ENCODE measurements at places on chromosomes 5 and 9. TPM values are rescaled to one million over a fixed set of nuclear protein-coding genes. Genes with fewer than 3 reads are reported as not detected.

GRCh38 chr5:158812408-158812807, 287.3 kb downstream of the EBF1 start:
- DNase-seq: no peak

DNA sequence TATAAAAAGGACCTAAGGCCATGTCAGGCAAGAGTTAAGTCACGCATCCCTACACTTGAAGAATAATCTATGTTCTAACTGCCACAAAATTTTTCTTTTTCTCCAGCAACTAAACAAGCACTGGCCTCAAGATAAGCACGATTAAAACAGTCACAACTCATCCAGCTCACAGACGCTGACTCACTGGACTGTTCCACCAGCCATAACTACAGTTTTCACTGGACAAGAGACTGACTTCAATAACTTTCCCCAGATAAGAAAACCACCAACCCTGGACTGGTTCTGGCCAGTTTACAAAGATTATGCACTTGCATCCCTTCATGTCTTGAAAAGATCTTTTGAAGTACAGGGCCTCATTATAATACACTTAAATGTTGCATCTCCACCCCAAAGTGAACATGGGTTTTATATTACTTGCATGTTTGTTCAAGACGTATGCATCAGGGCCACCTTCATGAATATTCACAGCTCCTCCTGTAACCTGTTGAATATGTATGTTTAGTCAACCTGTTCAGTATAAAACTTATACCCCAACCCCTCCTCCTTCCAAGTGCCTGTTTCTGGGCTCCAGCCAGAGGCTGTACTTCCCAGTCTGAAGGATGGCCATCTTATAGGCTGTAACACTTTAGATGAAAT, 129.3 kb upstream of the EPB41L4A start:
- peak; percentile 90 for DNase-seq

DNA sequence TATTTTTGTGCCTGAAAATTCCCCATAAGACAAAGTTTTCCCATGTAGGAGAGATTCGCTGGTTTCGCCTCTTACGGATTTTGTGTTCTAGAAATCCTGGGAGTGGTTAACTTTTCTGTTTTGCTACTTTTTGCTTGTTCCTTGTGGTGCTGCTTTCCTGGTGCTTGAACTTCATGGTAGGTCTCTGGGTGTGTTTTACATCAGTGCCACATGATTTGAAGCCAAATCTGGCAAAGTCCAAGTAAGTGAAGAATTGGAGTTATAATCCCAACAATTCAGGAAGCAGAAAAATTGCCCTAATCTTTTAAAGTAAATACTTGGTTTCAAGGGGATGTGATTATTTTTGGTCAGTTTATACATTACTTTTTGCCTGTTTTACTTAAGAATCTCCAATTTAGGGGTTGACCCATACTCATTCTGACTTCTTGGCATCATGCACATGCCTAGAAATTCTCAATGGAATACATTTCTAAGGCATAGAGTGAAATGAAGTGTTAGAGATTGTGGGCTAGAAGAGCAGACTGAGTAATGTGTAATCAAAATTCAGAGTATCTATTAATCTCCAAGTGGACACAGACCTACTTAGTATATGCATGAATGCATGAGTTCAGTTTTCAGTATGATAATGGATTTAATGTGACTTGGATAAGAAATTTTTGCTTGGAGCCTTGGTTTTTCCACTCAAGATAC, 189.7 kb downstream of the CSNK1G3 start:
- no peak for DNase-seq

DNA sequence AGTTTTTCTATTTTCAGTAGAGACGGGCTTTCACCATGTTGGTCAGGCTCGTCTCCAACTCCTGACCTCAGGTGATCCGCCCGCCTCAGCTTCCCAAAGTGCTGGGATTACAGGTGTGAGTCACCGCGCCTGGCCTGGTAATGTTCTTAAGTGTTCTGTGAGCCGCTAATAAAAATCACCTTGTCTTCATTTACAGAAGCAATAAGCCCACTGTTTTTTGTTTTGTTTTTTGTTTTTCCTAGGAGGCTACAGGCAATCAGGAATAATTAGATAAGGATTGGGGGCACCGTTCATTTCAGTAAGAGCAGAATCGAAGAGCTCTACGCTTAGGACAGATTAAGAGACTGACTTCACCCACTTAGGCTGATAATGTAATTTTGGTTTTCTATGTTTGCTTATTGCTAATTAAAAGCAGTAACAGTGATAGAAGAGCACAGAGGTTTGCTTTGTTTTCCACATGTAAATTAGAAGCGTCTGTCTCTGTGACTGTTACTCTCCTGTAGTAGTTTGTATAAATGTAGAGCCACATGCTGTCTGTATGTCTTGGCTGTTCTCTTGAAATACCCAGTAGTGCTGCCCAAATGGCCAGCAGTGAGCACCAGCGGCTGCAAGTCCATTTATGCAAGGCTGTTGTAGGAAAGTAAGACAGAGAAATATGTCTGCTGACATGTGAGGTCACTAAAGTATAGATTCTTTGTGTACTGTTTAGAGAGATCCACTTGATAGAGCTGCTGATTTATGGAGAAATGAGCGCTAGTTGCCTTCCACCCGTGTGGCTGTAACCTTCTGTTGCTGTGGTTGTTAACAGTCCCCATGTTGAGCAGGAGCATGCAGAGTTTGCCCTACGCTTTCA, 30.5 kb downstream of the TRIO start:
- DNase-seq: no peak

GARIN3 gene
- not detected for total RNA-seq

- no peak for DNase-seq
These were observed 195.7 kb downstream of the CDK5RAP2 start for GRCh38 chr9:120383999-120384924.

GRCh38 chr5:1172007-1172581, 29.3 kb upstream of the SLC6A19 start:
- DNase-seq: no peak

IRX2 gene
- total RNA-seq: not detected

GRCh38 chr9:98375138-98375726, 119.8 kb upstream of the TBC1D2 start:
- DNase-seq: peak; percentile 44

DNA sequence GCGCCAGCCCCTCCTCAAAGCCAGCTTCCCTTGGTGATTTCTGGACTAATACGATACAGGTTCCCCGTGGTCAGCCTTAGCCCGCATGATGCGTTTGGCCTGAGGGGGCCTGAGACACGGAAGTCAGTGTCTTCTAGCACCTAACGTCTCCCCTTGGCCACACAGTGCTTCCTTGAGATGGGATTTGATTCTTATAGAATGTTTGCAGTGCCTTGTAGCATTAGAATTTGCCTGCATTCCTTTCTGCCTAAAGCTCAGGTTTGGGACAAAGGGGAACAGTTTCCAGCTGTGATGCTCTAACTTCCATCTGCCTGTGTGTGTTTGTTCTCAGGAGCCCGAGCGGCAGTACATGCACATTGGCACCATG, 34.4 kb downstream of the CFAP90 start:
- no peak for DNase-seq

ORM1 gene
- not detected for total RNA-seq

- DNase-seq: no peak
These were observed 106.4 kb downstream of the ZSWIM6 start for GRCh38 chr5:61438298-61438970.

DNA sequence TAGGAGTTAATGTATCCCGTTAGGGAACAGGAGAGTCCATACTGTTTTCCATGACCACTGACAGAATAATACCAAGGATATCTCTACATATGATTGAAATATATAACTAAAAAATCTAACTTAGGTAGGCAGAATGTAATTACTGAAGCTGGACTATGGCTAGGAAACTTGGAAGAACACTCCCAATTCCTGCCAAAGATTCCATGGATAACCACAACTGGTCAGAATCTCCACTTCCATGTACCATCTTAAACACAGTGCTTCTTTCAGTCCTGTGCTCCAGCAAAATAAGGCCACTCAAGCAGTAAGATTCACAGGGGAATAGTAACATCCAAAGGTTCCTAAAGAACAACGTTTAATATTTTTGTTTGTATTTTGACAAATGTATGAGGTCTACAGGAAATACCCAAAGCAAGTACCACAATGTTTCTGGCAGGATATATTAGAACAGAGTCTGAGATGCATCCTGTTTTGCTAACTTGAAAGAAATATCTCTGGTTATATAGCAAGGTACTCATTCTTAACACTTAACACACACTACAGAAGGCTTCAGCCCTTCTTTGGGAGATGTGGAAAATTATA, 295.0 kb downstream of the ADAMTS6 start:
- DNase-seq: no peak

- DNase-seq: peak; percentile 14
These were observed 721 bp downstream of the GIN1 start for GRCh38 chr5:103119070-103119764.

TLX3 gene
- total RNA-seq: not detected

GRCh38 chr9:104556830-104557634, 11.9 kb upstream of the OR13C8 start:
- DNase-seq: no peak

DNA sequence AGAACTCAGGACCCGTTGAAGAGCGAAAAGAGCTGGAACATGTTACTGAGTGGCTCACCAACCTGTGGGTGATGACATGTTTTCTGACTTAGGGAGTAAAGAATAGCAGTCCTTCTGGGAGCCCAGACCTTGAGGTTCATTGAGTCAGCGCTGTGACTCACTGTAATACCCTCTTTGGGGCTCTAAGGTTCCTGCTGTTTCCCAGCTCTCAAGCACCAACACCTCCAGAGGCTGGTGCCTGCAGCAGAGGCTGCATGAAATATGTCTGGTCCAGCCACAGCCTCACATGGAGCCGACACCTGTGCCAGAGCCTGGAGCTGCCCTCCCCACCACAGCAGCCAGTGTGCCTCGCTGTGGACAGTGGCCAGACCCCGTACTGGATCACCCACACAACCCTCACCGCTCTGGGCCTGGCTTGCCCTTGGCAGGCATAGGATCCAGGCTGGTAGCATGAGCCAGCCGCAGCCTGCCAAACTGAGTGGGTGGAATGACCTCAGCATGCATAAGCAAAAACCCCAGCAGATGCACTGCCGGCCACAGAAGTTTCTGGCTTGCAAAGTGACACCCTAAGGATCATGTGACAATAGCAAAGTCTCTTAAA, 143.5 kb upstream of the MRPS30 start:
- DNase-seq: no peak

DNA sequence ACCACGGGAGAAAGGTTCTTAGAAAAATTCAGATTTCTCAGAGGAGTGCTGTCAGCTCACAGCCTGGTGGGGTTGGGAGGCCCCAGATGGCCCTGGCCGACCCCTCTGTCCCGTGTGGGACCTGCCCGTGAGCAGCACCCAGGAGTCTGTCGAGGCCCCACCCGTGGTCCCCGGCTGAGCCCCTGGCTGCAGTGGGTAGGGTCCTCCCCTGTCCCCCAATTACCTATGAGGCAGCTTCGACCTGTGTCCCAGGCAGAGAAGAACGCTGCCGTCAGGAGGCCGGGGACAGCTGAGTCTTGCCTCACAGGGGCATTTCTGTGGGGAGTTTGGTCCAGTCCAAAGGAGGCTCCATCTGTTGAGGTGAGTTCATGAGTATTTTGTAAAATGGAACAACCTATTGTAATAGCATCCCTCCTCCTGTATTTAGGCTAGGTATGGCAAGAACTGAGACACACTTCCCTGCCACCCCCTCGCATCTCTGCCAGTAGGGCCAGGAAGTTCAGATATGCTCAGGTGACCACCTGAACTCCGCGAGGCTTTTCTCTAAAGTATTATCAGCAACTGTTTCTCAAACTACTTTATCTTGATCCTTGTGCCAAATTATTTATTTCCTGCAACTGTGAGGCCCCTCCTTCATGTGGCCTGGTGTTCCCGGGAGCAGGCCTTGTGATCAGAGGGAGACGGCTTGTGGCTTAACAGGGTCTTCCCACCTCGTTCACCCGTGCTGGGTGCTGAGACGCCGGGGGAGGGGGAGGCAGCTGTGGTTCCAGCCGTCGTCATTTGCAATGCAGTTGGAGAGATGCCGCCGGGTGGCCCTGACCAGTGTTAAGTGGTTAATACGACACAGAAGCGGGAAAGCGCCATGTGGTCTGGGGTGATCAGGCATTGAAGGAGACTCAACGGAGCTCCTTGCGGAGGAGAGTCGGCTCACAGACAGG, 1.7 kb downstream of the AHRR start:
- no peak for DNase-seq

DNA sequence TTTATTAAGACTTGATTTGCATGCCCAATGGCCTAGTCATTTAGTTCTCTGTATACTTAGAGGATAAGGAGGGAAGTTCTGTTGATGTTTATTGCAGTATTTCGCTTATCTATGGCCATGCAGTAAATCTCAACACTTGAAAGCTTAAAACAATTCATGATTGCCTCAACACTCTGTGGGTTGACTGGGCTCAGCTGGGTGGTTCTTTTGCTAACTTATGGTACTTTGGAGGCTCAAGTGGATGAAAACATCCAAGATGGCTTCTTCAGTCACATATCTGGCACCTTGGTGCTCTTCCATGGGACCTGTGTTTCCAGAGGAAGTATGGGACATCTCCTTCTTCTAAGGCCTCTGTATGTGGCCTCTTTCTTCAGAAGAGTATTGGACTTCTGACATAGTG, 10.3 kb upstream of the ROR2 start:
- no peak for DNase-seq

GRCh38 chr5:131286400-131286715, 22.5 kb downstream of the CDC42SE2 start:
- no peak for DNase-seq

GRCh38 chr9:74887041-74887980, at the start of gene TRPM6:
TSS of gene TRPM6 (minus strand) at chr9:74887921. CDS start at chr9:74887856, 65 bp downstream.
- DNase-seq: peak; percentile 53

DNA sequence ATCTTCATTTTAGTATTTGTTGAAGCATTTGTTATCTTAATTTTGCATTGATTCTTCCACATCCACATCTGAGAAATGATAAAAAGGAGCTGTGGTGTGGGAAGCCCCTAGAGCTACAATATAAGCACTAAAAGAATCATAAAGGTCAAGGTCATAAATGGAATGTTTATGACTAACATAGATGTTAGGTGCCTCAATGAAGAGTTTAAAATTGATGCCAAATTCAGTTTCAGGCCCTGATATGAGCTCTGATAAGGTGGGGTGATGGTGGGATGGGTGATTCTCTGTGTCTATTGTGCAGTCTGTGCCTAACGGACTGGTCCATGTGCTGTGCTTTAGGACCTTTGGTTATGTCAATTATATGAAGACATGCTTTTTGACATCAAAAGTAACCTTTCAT, 61.2 kb upstream of the CAMK4 start:
- no peak for DNase-seq

- no peak for DNase-seq
These were observed 73.8 kb upstream of the RAI14 start for GRCh38 chr5:34582371-34582770.

IRGM gene
- not detected for total RNA-seq

DNA sequence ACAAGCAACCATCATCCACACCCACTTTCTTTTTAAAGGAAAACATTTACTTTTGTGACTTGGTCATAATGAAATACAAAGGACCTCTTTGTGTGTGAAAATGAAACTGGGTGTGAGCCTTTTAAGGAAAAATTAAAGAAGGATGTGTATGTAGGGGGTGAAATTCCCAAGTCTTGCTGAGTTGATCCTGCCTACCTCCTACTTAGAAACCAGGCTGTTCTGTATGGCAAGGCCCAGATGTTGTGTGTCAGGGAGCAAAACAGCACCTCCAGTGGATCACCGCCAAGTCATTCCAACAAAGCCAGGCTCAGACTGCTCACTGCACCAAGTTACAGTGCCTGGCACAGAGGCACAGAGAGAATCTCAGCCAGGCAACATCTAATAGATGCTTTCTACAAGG, 198.5 kb upstream of the FBN2 start:
- DNase-seq: peak; percentile 16

GRCh38 chr9:85276741-85277140, 465.0 kb downstream of the AGTPBP1 start:
- DNase-seq: no peak

GRCh38 chr9:71120501-71121247, 747 bp downstream of the TRPM3 start:
- no peak for DNase-seq

GRCh38 chr5:103436656-103437055, 125.9 kb downstream of the NUDT12 start:
- no peak for DNase-seq

IFNB1 gene
- not detected for total RNA-seq
